ENCODE measurements at places on chromosomes 6 and 20.

GRCh38 chr6:7432391-7433120 lies 42.9 kb downstream of the RIOK1 start:
- no peak for DNase-seq

GRCh38 chr6:139538366-139538765 lies 163.9 kb upstream of the CITED2 start:
- no peak for DNase-seq

DNA sequence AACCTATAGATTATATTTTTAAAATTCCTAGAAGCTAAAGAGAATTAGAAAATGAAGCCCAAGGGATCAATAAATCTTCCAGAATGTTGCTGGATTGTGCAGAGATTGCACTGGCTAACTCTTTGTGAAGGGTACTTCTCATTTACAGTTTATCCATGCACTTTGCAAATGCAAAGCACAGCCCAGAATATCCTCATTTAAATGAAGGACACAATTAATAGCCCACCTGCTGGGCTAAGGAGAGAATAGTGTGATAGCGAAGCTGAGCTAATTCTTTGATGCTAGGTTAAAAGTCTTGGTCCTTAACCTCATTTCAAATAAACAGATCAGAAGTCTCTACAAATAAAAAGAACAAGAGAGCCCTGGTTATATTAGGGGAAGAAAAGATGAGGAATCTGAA lies 72.5 kb downstream of the SMPDL3A start:
- DNase-seq = no peak

DNA sequence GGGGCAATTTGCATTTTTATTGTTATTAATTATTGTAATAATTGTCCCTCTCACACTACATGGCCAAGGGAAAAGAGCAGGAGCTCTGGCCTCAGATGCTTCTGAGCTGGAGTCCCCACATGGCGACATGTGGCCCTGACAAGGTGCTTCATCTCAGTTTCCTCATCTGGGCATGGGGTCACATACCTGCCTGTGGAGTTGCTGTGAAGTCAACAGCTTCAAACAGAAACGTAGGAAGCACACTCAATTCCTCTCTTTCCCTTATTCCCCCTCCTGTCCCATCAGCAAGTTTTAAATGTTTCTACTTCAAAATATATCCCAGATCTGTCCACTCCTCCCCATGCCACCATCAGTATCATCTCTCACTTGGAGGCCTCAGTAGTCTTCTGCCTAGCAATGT lies 8.7 kb downstream of the CPNE5 start:
- no peak for DNase-seq

GRCh38 chr6:15871276-15871675 lies 208.4 kb upstream of the DTNBP1 start:
- DNase-seq = no peak

DNA sequence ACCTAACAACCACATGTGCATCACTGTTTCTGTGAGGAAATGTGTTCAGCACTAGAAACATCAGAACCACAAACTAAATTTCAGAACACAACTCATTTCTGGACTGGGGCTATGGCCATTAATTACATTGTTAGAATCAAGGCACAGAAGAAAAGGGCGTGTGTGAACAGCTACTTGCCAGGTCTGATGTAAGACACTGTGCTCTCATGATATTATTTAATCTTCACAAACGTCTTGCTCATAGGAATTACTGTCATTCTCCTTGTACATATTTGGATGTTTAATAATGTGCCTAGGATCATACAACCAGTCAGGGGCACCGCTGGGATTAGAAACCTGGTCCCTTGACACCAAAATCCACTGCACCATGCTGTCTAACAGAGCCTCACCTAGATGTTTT lies 14.8 kb downstream of the ADGRF1 start:
- DNase-seq = no peak

- peak; percentile 8 for DNase-seq
These were observed 68.5 kb upstream of the FOXO3 start for GRCh38 chr6:108492131-108492766.

DNA sequence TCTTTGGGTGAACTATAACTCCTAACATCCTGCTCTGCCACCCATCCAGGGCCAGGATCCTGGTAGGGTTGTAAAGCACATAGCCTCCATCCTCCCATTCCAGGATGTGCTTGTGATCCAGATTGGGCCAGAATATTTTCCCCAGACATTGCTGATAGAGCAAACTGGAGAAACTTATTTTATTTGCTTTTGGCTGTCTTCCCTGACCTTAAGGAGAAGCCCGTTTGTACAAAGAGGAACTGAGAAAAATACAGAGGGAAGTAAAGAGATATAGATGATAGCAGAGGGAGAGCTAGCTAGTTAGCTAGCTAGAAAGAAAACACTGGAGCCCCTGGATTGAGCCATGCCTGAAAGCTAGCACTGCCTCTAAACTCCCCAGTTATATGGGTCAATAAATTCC lies 9.0 kb upstream of the HDAC2 start:
- no peak for DNase-seq
